ENCODE measurements at places on chromosomes 11 and 22.

- no peak for DNase-seq
Observed at GRCh38 chr11:121497176-121497998, 44.6 kb upstream of the SORL1-AS1 start.

DNA sequence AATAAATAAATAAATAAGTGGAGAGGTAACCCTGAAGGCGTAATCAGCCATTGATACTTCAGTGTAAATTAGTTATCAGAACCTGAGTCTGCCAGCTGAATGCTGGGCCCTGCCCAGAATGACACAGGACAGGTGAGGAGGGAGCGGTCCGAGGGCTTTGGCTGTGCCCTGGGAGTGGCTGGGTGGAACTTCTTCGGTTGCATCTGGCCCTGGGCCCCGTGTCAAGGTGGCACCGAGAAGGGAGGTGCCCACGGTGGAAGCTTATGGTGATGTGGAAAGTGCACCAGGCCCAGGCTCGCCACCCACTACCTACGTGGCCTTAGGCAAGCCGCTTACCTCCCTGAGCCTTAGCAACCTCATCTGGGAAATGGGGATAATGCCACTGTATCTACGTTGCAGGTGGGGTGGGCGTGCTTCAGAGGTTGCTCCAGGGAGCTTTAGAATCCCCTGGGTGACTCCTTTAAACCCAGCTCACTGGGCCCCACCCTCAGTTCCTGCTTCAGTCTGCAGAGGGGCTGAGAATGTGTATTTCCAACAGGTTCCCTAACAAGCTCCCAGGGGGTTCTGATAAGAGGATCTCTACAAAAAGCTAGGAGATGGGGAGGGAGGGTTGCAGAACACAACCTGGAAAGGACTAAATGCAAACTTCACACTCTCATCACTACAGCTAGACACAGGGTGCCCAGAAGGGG lies 38.8 kb downstream of the TXN2 start:
- DNase-seq = no peak

- DNase-seq = no peak
Observed at GRCh38 chr11:118933486-118933885, 7.8 kb upstream of the BCL9L start.

DNA sequence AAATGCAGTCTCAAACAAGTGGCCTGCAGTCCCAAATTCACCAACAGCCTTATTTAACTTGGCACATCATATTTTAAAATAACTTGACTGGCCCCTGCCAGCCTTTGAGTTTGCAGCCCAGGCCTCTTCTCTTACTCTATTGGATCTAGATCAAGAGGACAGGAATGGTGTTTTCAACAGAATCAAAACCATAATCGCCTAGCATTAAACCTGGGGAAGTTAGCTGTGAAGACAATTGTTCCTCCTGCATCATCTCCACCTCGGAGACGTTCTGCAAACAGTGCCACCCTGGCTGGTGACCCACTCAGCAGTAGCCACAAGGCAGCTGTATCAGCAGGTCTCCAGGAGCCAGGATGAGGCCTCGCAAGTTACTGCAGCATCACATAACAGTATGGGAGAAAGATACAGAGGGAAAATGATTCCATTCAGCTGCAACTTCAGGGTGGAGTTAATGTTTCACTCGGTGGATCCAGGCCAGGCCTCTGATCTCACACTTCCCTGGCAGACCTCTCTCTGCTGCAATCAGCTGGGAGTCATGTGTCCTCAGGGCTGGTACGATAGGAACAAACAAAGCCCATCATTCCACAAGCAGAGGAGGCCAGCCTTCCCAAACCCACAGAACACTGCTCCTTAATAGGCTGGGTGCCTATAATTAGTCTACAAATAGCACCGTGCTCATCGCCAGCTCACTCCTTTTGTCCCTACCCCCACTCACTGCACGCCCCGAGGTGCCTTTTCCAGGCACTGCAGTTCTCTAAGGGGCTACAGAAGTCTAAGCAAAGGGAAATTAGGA lies 18.6 kb upstream of the SCN2B start:
- peak; percentile 92 for DNase-seq

DNA sequence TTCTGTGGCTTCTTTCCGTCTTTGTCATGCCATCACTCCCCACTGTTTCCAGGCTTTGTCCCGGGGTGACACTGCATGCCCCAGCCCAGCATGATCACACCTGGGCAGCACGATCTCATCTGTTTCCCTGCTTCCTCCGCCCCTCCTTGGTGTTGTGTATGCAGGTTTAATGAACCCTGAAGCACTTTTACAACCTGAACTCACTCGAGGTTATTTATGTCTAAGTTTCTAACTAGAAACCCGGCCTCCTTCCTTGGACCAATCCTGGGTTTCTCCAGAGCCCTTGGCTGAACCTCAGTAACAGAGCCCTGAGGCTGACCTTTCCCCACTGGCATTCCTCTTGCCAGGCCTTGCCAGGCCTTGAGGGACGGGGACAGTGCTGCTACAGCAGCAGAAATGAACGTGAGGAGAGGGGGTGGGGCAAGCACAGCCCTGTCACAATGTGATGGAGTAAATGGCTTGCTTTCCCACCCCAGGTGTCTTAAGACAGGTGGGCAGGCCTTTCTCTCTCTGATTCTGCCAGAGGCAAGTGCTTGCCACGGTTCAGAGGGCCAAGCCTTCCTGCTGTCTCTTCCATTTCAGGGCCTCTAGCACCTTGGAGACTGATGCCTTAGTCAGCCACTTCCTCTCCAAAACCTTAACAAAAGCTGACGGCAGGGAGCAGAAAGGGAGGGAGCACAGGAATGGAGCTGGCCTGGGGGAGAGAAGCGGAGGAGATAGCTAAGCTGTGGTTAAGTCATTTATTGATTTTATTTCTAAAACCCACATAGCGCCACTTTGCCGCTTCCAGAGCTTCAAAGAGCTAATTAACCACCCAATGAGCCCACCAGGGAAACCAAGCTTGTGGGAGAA lies 3.1 kb upstream of the PYGM start:
- no peak for DNase-seq

- no peak for DNase-seq
Observed at GRCh38 chr11:102155676-102156075, 45.4 kb downstream of the YAP1 start.

- DNase-seq = peak; percentile 47
Observed at GRCh38 chr11:77046060-77046501, 11.9 kb downstream of the B3GNT6 start.

- DNase-seq = no peak
Observed at GRCh38 chr11:22928207-22928917, 68.1 kb upstream of the CCDC179 start.

- peak; percentile 60 for DNase-seq
Observed at GRCh38 chr22:33544707-33545106, 375.6 kb downstream of the LARGE1 start.

DNA sequence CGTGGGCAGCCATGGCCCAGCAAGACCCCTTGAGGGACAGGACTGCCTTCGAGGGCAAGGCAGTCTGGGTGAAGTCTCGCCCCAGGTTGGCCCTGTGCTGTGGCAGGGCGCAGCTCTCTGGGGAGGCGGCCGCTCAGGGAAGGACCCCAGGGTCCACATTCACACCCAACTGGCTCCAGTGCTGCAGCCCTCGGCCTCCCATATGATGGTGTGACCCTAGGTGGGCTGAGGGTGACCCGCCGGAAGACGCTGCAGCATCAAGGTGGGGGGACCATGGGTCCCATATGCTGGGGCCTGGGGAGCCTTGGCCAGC lies 28.0 kb upstream of the CCDC188 start:
- DNase-seq = no peak

Data from AG08395 (cell line).